ENCODE measurements at places on chromosomes 13 and 19.
A peak's percentile ranks its signal among the peaks of the same experiment; 100 is the strongest.

DNA sequence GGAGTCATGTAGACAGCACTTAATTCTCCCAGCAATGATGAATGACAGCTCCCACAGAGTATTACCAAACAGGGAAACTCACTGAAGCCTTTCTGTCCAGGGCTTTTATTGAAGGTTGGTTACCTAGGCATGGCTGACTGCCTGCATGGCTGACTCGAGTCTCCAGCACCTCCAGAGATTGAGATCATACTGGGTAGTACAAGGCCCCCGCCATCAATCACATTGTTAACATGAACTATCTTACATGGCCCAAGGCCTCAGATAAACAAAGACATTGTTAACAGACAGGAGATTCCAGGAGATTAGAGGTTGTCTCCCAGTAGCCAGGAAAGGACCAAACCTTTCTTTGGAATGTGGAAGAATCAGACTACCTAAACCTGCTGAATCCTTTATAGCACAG lies 128.3 kb upstream of the LSM14A start:
- no peak for DNase-seq

DNA sequence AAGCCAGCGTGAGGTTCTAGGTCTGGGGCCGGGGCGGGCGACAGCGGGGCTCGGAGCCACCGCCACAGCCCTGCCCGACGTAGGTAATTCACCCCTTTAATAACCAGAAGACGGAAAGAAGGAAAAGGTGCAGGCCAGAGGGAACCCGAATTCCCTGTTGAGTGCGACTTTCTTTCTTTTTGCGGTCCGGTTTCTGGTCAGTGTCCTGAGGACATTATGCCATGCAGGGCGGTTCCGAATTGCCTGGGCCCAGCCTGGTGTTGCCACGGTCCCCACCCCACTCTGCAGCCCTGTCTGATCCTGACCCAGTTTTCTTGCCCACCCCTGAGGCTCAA lies 18.4 kb upstream of the TFDP1 start:
- no peak for DNase-seq

GRCh38 chr19:1902923-1903322 lies 2.3 kb upstream of the ADAT3 start:
- no peak for DNase-seq

GRCh38 chr19:14265290-14266036 lies 59.5 kb upstream of the ADGRL1 start:
- no peak for DNase-seq

DNA sequence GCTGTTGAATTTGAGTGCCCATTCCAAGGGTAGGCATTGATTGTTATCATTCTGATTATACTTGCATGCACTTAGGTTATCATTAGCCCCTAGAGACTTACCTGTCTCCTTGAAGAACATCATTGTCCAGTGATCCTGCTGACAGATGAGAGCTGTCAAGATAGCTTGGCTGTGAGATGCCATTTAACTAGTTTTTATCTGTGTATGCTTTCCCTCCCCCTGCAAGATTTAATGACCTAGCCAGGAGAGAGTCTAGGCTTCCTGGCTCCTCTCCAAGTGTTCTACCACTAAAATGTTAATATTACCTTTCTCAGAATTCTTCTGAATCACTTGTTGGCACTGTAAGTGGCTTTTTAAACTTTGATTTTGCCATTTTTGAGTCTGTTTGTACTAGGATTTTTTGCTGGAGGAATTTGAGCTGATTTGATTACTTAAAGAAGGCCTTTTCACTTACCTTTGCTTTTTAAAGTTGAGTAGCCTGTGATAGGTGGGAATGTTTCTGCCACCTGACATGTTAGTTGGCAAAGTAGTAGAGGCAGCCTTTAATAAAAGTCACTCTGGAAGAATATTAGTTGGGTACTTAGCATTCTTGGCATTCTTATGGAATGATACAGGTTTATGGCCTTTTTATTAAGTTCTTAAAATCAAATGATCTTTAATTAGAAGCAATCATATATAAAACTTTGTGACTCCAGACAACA lies 41.1 kb downstream of the ARHGAP35 start:
- no peak for DNase-seq

DNA sequence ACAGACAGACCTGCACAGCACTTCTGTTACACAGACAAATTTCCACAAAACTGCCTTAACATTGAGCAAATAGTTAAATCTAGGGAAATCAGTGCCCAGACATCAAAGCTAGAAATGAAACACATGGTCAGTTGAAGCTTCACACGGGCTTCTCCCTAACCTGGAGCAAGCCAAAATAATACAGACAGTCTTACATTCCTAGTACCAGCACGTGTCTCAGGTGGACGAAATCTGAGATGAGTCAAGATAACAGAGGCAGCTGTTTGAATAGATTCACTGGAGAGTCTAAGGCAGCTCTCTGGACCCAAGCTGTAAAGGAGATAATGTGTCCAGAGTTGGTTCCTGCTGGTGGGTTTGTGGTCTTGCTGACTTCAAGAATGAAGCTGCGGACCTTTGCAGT lies 4.1 kb upstream of the ZNF699 start:
- DNase-seq: no peak

DNA sequence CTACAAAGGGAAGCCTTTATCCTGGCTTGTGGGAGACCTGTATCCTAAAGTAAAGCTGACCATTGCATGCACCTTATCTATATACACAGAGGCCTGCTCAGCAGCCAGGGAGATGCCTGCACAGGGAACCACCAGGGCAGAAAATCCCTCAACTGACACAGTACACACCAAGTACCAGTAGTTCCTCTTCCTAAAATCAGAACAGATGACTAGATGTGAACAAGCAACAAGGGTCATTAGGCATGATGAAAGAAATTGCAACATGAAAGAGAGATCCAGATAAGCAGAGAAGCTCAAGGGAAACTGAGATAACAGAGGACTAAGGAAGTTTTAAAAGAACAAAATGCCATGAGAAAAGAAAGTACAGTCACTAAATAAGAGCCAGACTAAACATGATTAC lies 39.7 kb upstream of the SLC7A9 start:
- no peak for DNase-seq

DNA sequence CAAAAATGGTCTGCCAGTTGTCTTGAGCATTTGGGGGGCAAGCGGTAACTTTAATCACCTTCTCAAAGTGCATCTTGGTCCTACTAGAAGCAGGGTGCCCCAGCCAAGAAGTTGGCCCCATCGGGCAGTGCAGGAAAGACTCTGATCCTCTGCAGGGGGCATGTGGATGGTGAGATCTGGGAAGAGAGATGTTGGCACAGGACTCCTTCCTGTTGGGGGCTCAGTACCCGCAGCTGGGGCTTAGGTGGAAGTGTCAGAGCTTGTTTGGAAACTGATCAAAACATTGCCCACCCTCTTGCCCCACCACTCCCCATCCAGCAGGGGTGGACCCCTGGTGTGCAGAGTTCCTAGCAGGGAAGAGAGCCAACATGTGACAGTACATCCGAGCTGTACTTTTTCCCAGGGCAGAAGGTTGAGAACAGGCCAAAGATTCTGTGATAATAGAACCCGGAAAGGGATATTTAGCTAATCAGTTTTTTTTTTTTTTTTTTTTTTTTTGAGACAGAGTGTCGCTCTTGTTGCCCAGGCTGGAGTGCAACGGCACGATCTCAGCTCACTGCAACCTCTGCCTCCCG lies 8.8 kb downstream of the RRAS start:
- DNase-seq: no peak

- peak; percentile 57 for DNase-seq
Observed at GRCh38 chr13:46341112-46341711, 45.8 kb downstream of the RUBCNL start.

DNA sequence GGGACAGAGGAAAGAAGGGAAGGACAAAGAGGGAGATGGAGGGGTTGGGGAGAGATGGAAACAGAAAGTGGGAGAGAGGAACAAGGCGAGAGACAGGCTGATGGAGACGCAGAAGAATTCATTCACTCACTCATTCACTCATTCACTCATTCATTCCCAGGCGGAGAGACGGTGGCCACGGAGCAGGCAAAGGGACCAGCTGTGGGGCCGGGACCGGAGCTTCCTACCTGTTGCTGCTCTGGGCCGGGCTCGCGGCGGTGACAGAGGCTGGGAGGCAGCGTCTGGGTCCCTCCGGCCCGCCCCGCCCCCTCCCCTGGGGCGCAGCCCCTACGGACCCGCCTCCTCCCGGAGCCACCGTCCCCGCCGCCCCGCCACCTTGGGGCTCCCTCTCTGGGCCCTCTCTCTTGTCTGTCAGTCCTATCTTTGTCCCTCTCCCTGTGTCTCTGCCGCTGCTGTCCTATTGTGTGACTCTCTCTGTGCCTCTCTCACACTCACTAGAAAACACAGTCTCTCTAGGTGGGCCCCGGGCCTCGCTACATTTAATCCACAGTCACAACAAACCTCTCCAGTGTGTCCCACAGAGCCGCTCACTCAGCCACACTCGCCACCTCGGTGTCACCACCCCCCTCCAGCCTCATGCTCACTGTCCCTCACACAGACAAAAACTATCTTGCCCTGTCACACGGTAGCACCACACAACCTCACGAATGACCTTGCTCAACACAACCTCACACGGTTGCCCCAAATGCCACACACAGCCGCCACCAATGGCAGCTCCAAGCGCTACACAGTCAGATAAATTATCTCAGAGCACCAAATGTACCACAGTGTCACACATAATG lies at the start of gene GNG8:
GNG8 (minus strand) TSS at position 283 of the 842 bp plus-strand sequence. CDS start 1,520 bp downstream, outside the sequence.
- DNase-seq: no peak

- no peak for DNase-seq
Observed at GRCh38 chr13:99895444-99896368, 75.9 kb downstream of the ZIC5 start.

- no peak for DNase-seq
Observed at GRCh38 chr19:57010541-57010940, 109.2 kb upstream of the USP29 start.

GRCh38 chr13:99062593-99062992 lies 84.7 kb upstream of the DOCK9 start:
- no peak for DNase-seq

- no peak for DNase-seq
Observed at GRCh38 chr19:7395360-7396066, 46.8 kb downstream of the ARHGEF18 start.

GRCh38 chr13:39565036-39565949 lies 37.7 kb downstream of the LHFPL6 start:
- no peak for DNase-seq

DNA sequence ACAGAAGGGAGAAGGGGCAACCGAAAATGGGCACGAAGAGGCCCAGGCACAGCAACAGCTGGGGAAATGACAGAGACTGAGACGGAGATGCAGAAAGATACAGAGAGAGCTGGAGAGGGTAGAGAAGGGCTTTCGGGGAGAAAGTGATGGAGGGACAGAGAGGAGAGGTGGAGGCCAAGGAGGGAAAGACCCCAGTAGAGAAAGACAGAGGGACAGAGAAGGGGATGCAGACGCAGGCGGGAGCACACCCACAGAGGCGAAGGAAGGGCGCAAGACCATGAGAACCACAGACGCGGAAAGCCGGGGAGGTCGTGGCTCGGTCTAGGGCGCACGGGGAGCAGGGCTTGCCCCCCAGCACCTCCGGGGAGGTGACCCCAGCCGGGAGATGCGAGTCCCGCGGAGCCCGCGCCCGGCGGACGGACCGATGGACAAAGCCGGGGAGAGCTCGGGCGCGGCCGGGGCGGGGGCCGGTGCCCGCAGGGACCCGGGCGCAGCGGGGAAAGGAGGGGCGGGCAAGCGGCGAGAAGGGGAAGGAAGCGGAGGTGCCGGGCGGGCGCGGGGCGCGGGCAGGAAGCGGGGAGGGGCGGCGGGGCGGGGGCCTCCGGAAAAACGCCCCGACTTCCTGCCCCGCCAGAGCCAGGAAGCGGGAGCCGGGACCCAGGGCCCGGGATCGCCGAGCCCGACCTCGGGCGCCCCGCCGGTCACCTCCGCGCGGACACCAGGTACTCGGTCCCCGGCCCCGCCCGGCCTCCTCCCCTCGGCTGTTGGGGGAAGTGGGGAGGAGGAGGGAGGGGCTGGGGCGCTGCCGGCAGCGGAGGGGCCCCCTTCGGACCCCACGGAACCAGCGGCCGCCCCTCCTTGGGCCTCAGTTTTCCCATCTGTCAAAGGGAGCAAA lies at the start of gene ARHGEF1:
ARHGEF1 (plus strand) TSS at position 617 of the 895 bp plus-strand sequence. CDS start 4,899 bp downstream, outside the sequence.
- peak; percentile 47 for DNase-seq

GRCh38 chr13:67042556-67042955 lies 187.6 kb downstream of the PCDH9 start:
- DNase-seq: no peak

DNA sequence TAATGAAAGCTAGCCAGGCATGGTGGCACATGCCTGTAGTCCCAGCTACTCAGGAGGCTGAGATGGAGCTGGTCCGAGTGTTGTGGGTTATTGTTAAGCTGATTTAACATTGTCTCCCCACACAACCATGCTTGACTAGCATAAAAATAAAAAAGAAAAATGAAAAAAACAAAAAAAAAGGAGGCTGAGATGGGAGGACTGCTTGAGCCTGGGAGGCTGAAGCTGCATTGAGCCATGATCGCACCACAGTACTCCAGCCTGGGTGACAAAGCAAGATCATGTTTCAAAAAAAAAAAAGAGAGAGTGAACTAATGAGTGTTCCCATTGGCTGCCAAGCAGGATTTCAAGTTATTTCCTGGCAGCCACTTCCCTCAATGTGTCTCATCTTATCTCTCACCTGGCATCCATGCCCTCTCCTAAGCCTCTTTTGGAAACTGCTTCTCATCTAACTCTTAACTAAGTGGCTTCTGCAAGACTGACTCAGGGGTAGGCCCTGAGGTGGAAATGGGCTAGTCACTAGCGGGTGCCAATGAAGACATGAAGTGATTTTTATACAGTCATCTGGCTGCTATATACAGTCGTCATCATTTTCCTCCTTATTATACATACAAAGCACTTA lies 4.9 kb downstream of the THAP8 start:
- no peak for DNase-seq

GRCh38 chr13:47112205-47112902 lies 215.5 kb upstream of the HTR2A start:
- no peak for DNase-seq

GRCh38 chr19:48922548-48923490 lies 10.7 kb upstream of the DHDH start:
- no peak for DNase-seq

GRCh38 chr19:980133-980998 lies 3.8 kb upstream of the WDR18 start:
- DNase-seq: no peak

- no peak for DNase-seq
Observed at GRCh38 chr13:101706651-101707050, 254.2 kb downstream of the ITGBL1 start.

DNA sequence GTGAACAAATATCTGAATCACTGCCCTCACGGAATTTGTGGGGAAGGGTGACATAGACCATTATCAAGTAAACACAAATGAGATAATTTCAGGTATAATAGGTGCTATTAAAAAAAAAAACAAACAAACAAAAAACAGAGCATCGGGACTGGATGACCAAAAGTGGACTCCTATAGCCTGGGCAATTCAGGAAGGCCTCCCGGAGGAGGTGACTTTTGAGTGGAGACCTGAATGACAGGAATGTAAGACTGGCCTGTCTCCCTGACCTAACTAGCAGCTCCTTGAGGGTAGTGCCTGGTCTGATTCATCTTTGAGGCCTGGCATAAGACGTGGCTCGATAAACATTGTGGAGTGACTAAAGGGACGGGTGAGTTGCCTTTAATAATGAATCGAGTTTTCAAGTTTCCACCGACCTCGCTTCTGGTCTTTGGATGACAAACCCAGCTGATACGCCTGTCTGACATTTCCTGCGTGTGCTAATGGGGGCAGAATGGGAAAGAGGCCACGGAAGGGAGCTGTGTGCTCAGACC lies 6.8 kb downstream of the KLK10 start:
- DNase-seq: no peak
